Kasumi-1 (cell line): ENCODE measurements at places on chromosomes 13 and 19.

- DNase-seq, result no peak
Measured at GRCh38 chr19:2532252-2533071, 56.5 kb downstream of the GADD45B start.

DNA sequence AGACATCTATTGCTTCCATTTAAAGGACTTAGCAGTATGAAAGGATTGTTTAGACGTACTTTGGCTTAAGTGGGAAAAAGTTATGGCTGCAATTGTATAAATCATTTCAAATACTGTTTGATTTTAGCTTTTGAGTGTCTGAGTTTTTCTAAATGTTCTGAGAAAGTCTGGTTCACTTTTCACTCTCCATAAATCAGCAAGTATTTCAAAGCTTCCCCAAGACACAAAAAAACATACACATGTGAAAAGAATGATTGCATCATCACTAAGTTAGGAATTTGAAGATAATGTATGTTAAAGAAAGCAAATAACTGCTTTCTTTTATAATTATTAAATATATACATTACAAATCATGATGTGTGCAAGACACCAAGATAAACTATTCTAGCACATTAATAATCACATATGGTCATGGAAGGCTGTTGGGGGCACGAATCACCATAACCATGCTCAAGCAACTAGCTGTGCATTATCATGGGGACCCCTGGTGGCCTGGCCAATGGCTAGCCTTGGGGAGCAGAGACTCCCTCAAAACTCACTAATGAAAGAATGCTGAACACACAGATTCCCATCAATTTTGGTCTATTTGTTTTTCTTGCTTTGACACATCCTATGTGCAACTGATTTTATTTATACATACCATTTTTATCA lies 111.1 kb downstream of the MIPEP start:
- no peak for DNase-seq

DNA sequence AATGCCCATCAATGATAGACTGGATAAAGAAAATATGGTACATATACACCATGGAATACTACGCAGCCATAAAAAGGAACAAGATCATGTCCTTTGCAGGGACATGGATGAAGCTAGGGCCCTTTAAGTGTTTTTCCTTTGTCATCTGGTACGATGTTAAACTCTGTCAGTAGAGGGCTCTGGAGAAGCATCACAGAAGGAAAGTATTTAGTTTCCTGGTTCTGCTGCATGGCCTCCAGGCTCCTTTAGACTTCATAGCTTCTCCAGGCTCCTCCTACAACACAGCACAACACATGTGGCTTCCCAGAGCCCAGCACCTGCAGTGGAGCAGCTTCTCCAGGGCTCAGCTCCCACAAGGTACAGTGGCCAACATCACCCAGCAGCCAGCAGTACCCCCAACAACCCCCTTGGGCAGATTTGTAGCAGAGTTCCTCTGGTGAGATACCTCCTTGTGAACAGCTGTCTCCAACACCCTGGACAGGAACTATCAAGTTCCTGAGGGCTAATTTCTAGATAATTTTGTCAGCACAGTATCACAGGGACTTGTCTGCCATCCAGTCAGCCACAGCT lies 63.4 kb downstream of the KCTD12 start:
- peak; percentile 38 for DNase-seq

DNA sequence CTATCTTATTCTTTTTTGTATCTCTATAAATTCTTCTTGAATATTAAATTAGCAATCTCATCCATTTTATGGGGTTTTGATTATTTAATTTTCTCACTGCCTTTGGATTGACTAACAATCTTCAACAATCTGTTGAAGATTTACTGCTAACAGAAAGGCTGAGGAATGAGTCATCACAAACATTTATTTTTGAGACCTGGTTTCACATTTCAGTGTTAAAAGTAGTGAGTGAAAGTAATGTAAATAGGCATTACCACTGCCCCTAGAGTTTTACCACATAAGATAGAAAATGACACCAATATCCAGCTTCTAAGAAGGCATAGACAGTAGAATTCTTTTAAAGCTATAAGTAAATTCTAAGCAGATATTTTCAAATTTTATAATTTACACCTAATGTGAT lies 472.8 kb downstream of the OLFM4 start:
- no peak for DNase-seq

- peak; percentile 38 for DNase-seq
Measured at GRCh38 chr19:16070366-16070990, 5.8 kb upstream of the TPM4 start.
